ENCODE measurements at places on chromosomes 4 and X.

GRCh38 chr4:76600447-76600846 lies 165.4 kb downstream of the SHROOM3 start:
- DNase-seq, result no peak

GRCh38 chrX:113828470-113828869 lies 755.4 kb upstream of the HTR2C start:
- DNase-seq, result no peak

- DNase-seq, result no peak
Observed at GRCh38 chr4:8258552-8259212, 10.9 kb upstream of the HTRA3 start.

DNA sequence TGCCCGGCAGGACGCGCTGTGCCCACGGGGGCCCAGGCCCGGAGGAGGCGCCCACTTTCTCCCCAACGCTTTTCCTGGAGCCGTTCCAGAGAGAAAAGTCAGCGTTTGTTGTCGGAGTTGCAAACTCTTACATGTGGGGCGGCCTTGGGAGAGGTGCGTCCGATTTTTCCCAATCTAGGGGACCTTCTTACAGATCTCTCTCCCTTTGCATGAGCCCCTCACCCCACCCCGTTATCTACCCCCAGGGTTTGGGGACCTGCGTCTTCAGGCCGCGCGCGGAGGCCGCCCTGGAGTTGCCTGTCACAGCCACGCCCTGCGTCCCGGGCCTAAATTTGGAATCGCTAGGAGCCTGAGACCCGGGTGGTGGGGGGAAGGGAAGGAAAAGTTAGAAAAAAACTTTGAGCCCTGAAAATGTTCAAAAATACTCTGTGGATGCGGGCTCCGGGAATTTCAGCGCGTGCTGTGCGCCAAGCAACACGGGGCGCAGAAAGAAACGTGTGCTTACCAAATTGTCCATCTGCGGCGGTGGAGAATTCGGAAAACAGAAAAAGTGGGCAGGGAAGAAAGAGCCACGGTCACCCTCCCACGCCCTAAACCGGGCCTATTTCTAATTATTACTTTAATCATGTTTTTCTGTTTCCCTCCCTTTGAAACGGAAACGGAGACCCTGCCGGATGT lies 587 bp downstream of the CD99 start:
- DNase-seq, result no peak

DNA sequence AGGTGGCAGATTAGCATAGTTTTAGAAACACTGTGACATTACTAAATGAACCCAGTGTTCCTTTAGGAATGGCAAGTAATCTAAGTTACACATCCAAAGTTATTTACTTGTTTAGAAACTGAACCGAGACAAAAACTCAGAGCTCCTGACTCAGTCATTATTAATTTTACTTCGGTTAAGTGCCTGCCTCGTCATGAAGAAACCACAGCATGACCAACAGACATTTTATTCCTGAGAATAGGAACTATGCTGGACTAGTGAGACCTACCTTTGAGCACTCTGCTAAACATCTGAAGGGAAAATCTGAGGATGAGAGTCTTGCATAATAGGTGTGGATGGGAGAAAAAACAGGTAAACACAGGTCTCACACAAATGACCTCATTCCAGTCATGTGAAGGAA lies 2.5 kb downstream of the BEX1 start:
- DNase-seq, result no peak

DNA sequence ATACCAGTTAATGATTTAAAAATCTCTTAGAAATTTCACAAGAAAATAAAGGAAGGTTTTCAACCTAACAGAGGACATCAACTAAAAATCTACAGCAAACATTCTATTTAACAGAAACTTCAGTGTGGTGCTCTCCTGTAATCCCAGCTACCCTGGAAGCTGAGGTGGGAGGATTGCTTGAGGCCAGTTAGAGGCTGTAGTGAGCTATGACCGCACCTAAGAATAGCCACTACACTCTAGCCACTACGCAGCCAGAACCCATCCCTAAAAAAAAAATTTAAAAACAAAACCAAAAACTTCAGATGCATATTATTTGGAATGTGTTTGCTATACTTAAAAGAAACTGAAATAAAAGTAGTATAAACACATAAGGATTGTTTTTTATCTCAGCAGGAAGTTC lies 7.2 kb upstream of the FHIP1A start:
- no peak for DNase-seq

DNA sequence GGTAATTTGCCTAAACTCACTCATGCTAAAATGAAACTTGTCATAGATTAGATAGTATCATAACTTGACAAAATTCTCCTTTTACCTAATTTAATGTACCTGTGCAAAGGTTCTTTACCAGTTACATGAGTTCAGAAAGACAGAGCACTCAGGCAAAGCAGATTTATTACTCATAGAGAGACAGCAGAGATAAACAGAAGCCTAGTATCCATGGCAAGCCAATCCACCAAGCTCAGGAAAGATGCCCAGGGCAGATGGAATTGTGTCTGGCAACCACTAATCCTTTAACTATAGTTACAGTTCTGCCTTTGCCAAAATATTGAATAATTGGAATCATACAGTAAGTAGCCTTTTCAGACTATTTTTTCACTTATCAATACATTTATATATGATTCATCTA lies 826.2 kb downstream of the TECRL start:
- no peak for DNase-seq

- no peak for DNase-seq
Observed at GRCh38 chr4:125986307-125986706, 671.6 kb downstream of the FAT4 start.

GRCh38 chr4:56048702-56049431 lies 100.1 kb downstream of the CEP135 start:
- no peak for DNase-seq

- no peak for DNase-seq
Observed at GRCh38 chr4:173859091-173859713, 329.2 kb upstream of the HAND2 start.

GRCh38 chr4:152010710-152011079 lies 249.9 kb upstream of the GATB start:
- DNase-seq, result no peak

DNA sequence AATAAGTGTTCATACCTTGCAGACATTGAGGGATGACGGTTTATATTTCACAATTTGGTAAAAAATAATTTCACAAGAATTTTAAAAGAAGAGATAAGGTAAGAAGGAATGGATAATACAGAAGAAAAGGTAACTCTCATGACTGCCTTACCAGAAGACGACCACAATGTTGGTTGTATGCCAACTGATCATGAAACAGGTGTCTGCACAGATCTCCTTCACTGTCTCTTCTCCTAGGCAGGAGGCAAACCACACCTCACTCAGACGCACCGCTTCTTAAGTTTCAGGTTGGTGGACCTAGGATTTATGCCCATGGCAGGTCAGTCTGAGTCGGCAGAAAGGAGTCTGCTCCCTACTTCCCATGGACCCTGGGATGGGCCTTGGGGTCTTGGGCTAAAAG lies 177.2 kb downstream of the VSIG4 start:
- DNase-seq, result no peak

- DNase-seq, result no peak
Observed at GRCh38 chr4:147118528-147118927, 172.9 kb upstream of the TTC29 start.

DNA sequence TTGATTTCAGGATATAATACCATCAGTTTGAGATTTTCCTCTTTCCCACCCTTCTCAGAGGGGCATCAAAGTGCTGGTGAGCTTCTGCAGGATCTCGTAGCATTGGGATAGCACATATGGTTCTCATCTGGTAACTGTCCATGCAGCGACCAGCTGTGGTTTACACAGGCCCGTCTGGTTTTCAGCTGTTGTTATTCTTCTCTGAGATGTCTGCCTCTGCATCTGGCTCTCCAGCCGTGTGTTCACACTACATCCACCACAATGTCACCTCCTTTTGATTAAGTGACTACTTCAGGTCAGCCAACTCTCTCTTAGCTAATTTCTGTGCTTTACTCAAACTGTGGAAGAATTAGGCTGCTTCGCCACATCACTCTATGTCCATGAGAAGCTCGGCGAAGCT lies 676.7 kb upstream of the TENM3 start:
- no peak for DNase-seq

DNA sequence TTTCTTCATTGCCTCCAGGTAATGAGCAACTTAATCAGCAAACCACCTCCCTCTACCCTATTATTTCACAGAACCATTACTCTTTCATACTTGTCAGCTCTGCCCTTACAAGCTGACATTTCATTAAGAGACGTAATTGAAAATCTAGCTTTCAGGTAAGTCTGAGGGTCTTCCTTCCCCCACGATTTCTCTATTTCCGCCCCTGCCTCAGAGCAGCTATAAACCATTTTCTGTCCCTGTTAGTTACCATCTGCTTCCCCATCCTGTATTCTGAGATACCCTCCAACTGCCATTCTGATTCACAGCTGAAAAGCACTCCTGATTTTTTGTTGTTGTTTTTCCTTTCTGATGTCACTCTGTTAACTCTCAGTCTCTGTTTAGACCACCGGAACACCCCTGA lies 37.1 kb downstream of the SH3RF1 start:
- no peak for DNase-seq

Measured in stimulated activated CD8-positive, alpha-beta memory T cell treated with anti-CD3 and anti-CD28 coated beads, Interleukin-7, amount 100 ng/mL, for 1 hour (primary cell).